Adrenal gland (tissue), 19 donors: ENCODE measurements at places on chromosomes 2 and 18.

DNA sequence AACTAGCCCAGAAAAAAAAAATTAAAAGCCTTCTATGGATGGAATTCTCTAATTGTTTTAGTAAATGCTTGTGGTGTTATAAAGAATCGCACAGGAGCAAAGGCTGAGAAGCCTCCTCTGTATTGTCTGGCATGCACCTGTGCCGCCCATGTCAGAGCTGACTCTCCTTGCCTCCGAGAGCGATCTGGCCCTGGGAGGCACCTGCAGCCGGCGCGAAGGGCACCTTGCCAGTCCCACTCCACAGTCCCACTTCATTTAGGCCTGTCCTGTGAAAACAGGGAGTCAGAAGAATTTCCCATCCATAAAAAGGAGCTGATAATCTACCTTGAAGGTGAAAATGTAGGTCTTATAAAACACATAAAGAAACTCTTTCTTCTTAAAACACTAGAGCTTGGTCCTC lies 170.9 kb upstream of the PXDN start:
- no peak for DNase-seq

- DNase-seq = no peak
Observed at GRCh38 chr18:79938196-79938595, 13.3 kb downstream of the SLC66A2 start.

DNA sequence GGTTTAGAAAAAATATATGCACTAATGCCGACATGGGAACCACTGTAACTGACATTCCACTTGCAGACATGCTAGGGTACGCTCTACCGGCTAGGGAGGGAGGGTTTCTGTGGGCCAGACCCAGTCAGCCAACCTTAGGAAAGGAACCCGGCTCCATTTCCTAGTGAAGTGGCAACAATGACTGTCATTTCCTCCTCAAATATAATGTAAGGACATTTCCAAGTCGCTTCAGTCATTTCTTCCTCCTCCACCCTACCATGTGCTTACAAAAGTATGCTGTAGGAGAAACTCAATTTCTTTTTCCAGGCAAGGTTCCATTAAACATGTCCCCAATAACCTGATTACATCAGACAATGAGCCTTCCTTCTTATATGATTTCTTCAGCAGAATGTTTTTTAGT lies 64.3 kb upstream of the PSMD14 start:
- DNase-seq = no peak

GRCh38 chr18:13003466-13003896 lies 12.3 kb downstream of the CEP192 start:
- peak; percentile 39 for DNase-seq

DNA sequence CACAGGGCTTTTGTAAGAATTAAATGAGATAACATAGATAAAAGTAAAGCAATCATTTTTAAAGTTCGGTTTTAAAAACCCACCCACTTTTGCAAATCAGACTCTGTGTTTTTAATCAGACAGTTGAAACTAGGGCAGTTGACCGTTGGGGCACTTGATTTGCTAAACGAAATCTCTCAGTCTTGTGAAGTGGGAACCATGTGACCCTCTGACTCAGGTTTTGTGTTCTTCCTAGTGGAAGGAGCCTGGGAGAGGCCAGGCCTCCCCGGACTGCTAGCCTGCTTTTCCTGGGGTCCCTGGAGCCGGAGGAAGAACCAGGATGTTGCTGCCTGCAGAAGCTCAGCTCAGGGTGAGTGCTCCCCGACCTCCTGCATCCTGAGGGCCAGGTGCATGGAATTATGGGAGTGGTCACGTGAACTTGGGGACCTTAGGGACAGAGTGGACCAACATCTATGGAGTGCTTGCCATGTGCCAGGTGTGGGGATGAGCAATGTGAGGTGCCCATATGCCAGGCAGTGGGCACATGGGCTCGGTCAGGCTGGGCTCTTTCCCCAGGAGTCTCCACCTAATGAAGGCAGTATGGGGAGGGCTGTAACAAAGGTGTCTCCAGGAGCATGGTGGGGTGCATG lies 3.9 kb downstream of the C2orf72 start:
- no peak for DNase-seq

- no peak for DNase-seq
Observed at GRCh38 chr2:162490761-162491470, 147.0 kb downstream of the GCA start.
